MG63 (cell line): ENCODE measurements at places on chromosomes 16 and 17. TPM values are rescaled to one million over a fixed set of nuclear protein-coding genes. Genes with fewer than 3 reads are reported as not detected.
A peak's percentile ranks its signal among the peaks of the same experiment; 100 is the strongest.

- peak; percentile 28 for DNase-seq
These were observed 4.1 kb downstream of the GRIN2A start for GRCh38 chr16:10178080-10178479.

DNA sequence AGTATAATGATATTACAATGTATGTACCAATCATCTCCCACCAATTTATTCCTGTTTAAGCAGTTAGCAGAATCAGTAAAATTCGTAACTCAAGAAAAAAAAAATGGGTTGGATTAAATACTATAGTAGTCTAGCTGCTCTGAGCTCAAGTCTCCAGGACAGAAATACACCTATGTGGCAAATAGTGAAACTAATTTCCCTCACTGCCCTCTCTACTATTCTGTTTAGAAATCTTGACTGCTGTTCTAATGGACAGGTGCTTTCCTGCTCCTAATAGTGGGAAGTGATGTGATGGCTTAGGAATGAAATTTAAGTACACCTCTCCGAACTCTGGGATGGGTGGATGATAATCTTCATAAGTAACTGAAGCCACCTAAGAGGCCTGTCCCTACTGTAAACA, 175.7 kb downstream of the KCNJ2 start:
- no peak for DNase-seq

- no peak for DNase-seq
These were observed 434.2 kb downstream of the SOX9 start for GRCh38 chr17:72555052-72555451.

DNA sequence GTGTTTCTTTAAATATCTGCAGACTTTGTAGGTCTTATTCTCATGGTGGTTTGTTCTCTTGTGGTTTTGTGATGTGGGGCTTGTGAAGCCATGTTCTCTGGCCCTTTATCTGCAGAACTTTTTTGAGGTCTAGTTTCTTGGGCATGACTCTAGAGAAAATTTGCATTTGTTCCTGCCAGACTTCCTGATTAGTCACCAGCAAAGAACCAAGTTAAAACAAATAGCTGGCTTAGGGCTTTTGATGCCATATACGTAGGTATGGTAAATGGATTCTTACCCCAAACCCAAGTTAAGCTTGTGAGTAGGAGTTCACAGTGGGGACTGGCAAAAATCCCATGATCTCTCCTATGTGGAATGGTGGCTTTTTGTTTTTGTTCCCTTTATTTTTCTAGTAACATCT, 68.7 kb upstream of the IRX3 start:
- DNase-seq: peak; percentile 74

CCL15 gene
- not detected in 2 replicates for total RNA-seq

FMNL1 gene
- total RNA-seq: 4.3 and 9.0 TPM in 2 replicates

BCAS3 gene
- total RNA-seq: 12.2 and 33.4 TPM in 2 replicates
